ENCODE measurements at places on chromosomes 5 and 9.

- no peak for DNase-seq
These were observed 1.9 kb downstream of the HSD17B4 start for GRCh38 chr5:119454171-119454570.

DNA sequence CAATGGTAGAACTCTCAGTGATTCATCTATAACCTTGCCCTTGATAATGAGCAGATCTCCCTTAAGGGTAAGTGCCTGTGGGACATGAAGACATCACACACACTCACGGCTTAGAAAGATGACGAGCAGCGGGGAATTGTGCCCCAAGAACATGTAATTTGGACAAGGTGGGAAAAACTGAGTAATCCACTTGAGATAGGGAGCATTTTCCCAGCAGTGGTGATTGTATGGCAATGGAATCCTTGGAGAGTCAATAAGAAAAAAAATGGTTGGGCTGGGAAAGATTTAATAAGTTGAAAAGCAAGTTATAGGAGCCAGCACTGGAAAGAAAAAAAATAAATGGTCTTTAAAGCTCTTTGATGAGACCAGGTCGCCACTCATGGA is 193.1 kb downstream of the GLIS3 start:
- DNase-seq, result no peak

DNA sequence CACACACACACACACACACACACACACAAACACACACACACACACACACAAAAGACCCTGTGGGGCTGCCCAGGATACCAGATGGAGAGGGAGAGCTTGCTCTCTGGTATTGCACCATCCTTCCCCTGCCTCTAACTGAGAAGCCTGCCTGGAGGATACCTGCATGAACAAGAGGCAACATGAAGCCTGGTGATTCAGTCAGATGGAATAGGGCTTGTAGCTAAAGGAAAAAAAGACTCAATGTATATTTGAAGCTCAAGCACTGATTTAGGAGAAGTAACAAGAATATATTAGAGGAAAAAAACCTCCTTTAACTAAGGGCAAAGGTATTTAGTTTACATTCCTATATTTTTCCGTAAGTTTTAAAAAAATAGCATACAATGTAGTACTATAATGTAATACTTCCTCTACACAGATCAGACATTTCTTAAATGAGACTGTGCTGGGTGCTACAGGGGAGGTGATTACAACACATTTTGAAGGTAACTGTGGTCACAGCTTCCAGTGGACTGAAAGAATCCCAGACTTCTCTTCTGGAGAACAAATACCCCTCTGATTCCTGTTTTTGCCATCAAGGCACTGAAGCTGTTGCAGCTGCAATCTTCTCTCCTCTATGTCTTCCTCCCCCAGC is 169.3 kb downstream of the DCP2 start:
- DNase-seq, result no peak

DNA sequence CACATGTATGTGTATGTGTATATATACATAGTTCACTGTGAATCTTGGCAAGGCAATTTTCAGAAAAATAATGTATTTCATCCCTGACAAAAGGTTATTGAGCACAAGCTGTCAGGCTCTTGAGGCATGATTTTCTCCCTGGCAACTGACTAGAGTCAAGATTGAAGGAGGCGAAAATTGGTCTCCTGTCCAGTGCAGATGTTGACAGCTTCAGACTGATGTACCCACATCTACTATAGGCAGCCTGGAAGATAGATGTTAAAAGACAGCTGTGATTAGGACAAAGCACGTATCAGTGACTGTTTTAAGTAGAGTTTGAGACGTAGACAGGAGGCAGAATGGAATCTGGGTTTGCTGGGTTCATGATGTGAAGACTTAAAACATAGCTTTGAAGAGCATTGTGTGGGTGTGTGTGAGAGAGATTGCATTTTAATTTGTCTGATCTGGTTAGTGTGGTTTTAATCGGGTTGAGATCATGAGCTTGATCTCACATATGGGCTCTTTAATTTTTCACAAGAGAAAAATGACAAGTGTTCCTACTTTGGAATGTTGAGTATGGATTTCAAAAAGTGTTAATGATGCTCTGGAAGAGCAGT is 39.1 kb downstream of the CTNNA1 start:
- DNase-seq, result no peak

DNA sequence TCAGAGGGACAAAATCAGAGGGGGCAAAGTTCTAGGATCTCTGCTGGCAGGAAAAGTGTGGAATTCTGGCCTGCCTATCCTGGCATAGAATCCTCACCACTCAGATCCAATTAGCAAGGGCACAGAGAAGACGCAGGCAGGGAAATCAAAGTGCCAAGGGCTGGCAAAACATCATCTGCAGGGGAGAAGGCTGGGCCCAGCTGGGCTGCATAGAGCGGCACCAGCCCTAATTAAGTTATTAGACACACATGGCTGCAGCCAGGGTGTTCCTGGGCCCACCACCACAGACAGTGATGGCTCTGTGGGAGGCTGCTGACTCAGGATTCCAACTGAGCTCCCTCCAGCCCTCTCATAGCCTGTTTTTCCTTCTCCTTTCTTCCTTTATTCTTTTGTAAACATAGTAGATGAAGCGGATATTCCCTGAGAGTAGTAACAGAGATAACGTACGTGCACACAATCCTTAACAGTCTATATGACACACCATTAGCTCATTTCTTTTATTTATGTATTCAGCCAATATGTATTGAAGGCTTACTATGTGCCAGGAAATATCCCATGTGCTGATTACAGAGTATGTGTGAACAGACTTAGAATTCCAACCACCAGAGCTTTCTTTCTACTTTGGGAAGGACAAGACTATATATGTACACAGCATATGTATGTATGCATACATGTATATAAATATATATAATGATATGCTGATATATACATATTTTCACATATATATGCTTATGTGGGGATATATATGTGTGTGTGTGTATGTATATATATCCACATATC is 236.1 kb downstream of the ASTN2 start:
- no peak for DNase-seq

- DNase-seq, result no peak
These were observed 38.9 kb upstream of the FBXL17 start for GRCh38 chr5:108420755-108421154.

DNA sequence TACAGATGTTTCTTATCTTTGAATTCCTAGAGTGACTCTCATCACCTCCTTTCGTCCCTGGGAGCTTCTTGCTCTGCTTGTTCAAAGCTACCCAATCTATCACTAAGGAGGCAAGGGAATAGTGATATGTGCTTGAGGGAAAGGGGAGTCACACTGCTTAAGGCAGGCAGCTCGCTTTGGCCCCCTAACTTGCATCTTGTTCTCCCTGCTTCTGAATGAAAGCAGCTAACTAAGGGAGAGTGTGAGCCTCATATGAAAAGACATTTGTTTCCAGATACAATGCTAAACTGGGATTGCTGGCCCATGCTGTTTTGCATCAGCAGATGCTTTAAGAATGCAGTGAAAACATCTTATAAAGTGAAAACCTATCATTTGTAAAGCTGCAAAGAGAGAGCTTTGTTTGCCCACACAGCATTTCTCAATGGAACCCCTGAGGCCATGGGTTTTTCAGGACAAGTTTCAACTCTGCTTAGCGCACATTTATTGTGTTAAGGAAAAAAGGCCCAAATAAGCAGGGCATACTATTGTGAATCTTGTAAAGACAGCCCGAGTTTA is 367.9 kb upstream of the ADAMTSL1 start:
- no peak for DNase-seq

DNA sequence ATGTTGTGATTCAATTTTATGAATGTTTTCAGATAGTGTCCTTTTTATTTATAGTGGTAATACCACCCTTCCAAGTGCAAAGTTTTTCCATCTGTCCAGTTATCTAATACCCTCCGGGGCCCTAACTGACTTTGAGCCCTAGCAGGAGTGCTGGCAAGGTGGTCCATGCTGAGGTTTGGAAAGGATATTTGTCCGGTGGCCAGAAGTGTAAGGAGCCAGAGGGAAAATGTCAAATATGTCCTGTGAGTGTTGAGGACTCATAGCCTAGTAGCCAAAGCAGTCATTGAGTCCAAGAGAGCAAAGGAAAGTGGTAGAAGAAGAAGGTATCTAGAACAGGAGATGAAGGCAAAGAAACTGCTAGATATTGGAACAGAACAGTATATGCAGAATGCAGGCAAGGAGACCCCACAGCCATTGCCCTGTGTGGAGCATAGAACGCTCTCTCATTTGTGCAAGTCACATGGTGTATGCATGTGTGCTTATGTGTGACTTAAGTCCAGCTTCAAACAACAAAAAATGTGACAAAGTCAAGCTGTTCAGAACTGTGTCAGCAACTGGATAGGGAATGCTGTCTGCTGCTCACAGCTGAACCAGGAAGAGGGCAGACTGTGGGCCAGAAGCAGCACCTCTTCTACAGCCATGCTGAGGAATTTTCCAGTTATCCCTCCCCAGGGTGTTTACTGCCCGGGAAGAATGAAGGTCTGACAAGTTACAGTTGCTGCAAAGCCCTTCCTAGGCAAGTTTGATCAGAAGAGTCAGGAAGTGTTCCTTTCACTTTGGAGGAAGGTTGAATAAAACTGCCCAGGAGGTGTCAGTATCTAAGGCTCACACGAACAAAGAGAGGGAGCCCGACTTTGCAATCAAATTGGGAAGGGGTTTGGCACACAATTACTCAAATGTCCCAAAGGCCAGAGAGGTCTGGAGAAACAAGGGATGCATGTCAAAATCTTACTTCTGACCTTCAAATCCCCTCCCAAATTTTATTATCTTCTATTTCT is 463.3 kb upstream of the DMAC1 start:
- no peak for DNase-seq

- peak; percentile 43 for DNase-seq
These were observed 480 bp downstream of the LMNB1 start for GRCh38 chr5:126777257-126777974.

DNA sequence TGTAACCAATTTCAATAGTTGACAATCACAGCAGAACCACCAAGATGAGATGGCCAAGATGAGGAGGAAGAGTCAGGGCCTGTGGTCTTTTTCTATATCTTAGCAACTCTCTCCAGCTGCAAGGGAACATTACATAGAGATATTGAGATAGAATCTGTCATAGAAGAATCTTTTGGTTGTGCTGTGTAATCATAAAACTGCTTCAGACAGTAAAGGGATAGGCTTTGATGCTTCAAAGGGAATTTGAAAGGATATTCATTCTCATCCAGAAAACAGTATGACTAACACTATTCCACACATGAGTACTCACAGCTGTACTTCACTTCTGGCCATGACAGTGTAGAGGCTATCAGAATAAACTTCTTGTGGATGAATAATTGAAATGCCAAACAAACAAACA is 145.9 kb downstream of the YIPF5 start:
- DNase-seq, result no peak

- DNase-seq, result no peak
These were observed 76.8 kb downstream of the SPEF2 start for GRCh38 chr5:35694481-35694880.

GRCh38 chr5:3329427-3329826 is 266.2 kb upstream of the IRX1 start:
- DNase-seq, result no peak

DNA sequence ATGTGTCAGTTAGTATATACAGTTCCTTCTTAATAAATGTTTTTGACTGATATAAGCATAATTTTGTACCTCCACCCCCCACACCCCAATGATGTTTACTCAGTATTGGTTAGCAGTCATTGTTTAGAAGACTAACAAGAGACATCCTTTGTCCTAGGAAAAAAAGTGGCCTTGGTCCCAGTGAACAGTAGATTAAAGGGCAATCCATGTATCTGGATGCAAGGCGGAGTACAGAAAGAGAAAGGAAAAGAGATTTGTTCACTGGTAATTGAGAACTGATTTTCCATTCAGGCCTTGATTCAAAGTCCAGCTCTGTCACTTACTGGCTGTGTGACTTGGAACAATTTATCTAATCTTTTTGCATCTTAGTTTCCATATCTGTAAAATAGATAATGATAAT is 4.6 kb downstream of the RALGPS1 start:
- no peak for DNase-seq

GRCh38 chr5:102638316-102638715 is 116.8 kb upstream of the PAM start:
- no peak for DNase-seq

DNA sequence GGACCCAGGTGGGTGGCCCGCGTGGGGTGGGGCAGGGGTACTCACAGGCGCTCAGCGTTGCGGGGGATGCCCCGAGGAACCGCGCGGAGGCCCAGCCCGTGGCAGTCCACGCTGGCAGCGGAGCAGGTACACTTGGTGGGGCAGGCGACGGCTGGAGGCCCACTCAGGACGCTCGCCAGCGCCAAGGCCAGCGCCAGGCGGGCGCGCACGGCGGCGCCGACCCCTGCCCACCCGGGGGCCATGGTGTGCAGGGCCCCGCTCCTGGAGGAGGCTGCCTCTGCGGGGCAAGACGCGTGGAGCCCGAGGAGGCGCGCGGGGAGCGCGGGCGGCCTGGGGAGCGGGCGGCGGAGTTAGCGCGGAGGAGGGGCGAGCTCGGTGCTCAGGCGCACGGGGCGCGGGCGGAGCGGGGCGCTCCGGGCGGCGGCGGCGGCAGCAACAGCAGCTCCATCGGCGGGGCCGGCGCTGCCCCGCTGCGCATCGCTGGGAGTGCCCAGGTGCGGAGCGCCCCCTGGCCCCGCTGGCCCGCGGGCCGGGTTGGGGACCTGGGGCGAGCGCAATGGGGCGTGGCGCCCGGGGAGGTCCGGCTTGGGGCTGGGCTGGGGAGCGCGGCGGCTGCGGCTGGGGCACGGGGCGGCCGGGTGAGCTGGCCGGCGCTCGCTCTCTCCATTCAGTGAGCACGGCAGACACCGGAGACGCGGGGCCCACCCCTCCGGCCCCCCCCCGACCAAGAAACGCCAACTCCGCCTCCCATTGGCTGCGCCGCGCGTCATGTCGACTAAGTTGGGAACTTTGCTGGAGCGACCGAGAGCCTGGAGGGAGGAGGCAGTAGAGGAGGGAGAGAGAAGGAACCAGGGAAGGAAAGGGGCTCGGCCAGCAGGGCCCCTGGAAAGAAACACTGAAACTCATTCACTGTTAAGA is at the start of gene SLIT3:
TSS of gene SLIT3 (minus strand) at position 672 of the 918 bp plus-strand sequence. CDS start at position 242, 430 bp downstream.
- no peak for DNase-seq

DNA sequence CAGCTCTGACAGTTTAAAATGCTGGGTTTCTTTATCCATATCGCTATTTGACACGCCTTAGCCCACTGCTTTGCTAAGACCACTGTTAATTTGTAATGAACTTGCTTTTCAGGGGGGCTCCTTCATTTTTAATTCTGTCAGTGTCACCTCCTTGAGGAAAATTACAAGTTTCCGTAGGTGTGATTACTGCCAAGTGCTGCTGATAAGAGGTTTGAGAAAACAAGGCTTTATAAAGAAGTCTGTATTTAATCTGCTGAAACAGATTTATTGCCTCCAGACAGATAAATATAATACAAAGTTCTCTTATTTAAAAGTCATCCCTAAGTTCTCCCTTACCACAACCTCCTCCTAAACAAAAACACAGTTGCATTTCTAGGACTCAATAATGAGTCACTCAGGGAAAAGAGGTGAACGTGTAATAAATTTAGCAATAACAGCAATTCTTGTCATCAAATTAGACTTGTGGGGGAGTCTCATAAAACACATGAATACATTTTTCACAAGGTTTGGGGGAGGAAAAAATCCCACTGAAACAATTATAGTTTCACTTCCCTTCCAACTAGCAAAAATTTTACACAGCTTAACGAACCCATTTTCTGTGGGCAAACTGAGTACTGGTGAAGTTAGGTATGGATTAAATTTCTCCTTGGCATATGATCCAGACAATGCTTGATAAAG is 72.8 kb downstream of the MAPKAP1 start:
- DNase-seq, result no peak

All from T-helper 9 cell (primary cell).